ENCODE measurements at places on chromosomes 7 and 10.
A peak's percentile ranks its signal among the peaks of the same experiment; 100 is the strongest.

DNA sequence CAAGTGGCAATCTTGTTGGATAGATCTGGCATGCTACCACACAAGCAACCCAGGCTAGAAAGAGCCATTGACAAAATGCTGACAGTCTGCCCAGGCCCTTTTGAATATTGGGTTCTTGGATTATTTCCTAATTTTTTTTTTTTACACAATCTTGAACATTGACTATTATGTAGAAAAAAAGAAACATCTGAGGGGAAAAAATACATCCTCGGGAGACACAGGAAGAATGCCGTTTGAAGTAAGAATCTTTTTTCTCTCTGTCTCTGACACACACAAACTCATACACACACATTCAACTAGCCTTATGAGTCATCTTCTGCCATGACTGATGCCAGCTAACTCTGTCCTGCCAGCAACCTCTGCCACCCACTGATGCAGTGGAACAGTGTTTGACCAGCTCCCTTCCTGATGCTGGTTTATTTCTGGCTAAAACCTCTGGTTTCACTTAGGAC, 47.2 kb downstream of the SORBS1 start:
- DNase-seq: peak; percentile 64

GRCh38 chr7:37092548-37092947, 356.1 kb downstream of the ELMO1 start:
- DNase-seq: no peak

DNA sequence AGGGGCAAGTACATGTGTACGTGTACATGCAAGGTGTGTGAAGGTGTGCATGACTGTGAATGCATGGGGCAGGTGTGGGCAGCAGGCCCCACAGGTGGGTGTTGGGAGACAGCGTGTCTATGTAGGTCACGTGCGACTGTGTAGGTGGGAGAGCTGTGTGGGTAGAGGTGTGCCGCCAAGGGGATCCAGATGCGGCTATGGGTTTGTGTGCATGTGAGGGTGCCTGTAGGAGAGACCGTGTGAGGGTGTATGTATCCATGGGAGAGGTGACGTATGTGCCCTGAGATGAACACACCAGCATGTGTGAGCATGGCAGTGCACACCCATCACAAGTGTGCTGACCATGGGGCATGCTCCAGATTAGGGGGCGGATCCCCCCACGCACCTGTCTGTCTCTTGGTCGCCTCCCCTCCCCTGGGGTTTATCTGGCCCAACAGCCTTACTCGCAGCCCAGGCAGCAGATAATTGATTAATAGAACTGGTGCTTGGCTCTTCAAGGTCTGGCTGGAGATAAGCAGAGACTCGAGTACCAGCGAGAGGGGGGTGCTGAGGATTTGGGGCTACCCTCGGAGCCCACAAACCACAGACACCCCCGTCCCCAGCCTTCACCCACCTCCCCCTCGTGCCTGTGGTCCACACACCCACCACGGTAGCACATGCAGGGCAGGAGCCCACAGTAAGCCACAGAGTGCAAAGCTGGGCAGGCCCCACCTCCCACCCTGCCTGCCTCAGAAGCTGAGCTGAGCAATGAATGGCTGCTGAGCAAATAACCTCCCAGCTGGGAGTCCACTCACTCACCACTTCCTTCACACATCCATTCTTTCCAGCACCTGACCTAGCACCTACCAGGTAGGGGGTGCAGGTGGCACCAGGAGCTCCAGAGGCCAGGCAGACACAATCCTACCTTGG, 41.4 kb upstream of the ZMIZ1 start:
- DNase-seq: no peak

DNA sequence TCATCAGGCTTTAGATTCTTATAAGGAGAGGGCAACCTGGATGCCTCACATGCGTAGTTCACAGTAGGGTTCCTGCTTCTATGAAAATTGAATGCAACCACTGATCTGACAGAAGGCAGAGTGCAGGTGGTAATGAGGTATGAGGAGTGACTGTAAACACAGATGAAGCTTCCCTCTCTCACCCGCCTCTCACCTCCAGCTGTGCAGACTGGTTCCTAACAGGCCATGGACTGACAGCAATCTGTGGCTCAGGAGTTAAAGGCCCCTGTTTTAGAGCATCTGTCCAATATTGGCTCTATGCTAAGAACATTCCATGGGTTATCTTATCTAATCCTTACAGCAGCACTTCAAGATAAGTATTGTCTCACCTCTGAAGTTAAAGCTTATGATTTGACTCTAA, 213.5 kb upstream of the NRP1 start:
- DNase-seq: no peak

DNA sequence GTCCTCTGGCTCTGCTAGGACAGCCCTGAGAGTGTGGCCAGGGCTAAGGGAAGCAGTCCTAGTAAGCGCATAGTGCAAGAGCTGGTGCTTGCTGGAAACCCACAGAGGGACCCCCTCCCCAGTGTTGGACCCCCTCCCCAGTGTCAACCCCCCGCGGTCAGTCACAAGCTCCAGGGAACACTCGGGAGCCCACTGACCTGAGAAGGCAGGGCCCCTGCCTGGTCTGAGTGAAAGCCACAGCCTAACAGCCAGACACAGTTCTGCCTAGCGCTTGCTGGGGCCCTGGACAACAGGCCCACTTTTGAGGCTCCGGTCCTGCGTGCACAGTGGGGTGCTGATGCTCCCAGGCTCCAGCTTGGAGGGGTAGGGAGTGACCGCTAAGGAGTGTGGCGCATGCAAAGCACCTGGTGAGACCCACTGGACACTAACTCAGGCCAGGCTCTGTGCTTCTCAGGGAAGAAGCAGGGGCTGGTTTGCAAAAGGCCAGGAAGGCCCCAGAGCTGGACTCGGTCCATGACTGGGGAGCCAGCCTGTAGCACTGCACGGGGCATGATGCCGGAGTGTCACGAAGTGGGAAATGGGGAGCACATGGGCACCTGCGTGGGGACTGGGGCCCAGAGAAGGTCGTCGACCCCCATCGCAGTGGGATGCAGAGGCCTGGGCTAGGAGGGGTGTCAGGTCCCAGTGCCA, 175.8 kb upstream of the PPP2R2D start:
- no peak for DNase-seq

GRCh38 chr7:33909318-33909717, 4.0 kb downstream of the BMPER start:
- no peak for DNase-seq

- no peak for DNase-seq
Observed at GRCh38 chr7:55157764-55158105, 138.9 kb downstream of the EGFR start.
